ENCODE measurements at places on chromosomes 12 and 14.

GRCh38 chr12:90233168-90234100, 524.8 kb upstream of the ATP2B1 start:
- no peak for DNase-seq

DNA sequence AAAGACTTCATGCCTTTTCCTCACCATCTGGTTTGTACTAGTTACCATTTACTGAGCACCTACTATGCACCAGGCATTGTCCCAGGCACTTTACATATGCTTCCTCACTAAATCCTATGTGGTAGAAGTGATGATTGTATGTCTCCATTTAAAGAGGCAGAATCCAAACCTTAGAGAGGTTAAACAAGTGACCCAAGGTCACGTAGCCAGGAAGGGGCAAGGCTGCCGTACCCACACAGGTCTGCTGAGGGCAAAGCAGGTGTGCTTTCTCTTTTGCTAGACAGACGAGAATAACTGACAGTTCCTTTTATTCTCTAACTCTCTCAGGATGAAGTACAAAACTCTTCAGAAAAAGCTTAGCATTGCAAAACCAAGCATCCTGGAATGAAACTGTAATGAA, 235.2 kb upstream of the SRRM4 start:
- DNase-seq: no peak

- DNase-seq: no peak
These were observed 19.1 kb upstream of the SLC17A8 start for GRCh38 chr12:100337727-100338126.

DNA sequence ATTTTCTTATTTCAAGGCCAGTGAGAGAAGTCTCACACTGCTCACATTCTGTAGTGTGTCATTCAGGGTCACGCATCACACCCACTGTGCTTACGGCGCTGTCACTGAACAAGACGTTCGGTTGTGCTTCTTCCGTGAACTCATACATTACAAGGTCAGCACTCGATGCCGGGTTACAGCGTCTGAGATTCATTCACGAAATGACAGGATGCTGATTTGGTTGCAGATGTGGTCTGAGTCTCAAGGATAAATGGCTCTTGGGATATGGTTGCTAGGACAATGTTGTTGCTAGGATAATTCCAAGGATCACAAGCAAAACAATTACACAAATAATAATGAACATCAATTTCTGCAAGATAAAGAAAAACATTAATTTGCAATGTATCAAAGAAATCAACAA, 47.4 kb downstream of the STX2 start:
- DNase-seq: no peak

DNA sequence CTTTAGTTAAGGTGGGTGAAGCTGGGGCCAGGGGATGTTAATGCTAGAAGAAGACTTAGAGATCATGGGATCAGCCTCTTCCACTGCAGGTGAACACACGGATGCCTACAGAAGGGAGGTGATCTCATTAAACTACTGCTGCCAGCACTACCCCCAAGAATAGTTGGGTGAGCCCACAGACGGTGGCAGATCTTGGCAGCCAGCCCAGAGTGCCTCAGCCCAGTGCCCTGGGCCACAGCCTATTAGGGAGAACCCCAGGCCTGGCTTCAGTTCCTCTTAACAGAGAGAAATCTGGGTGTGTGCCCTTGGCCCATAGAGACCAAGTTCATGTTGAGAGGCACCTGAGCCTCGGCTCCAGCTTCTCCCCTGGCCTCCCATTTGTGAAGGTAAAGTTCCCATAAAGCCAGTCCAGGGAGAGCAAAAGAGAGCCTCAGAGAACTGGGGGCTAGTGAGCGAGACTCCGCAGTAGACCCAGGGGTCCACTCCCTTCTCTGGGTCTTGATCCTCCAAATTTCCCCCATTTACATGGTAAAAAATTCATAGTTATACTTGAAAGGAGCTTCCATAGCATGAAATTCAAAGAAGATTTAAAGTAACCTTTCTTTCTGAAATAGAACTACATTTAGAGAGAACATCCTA, 125.0 kb upstream of the CCND2 start:
- peak; percentile 30 for DNase-seq

Data from esophagus squamous epithelium (tissue), 5 donors.